ENCODE measurements at places on chromosomes 5 and 9.

DNA sequence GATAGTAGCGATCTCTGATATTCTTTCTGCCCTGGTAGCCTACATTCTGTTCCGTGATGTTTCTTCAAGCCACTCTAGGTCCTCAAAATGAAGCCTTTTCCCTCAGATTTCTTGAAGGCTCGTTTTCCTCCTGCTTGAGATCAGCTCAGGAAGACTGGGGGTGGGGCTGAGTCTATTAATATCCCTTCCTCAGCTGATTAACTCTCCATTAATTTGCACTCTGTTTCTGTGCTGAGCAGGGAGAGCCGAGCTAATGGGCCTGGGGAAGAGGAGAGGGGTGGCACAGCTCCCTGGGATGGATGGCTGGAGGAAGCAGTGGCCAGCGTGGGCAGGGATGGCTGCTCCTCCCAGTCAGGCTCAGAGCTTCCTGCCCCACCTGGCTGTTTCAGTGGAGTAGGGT, 93.3 kb downstream of the PPARGC1B start:
- DNase-seq, result no peak

GRCh38 chr9:36897019-36897418, 137.0 kb downstream of the PAX5 start:
- no peak for DNase-seq

DNA sequence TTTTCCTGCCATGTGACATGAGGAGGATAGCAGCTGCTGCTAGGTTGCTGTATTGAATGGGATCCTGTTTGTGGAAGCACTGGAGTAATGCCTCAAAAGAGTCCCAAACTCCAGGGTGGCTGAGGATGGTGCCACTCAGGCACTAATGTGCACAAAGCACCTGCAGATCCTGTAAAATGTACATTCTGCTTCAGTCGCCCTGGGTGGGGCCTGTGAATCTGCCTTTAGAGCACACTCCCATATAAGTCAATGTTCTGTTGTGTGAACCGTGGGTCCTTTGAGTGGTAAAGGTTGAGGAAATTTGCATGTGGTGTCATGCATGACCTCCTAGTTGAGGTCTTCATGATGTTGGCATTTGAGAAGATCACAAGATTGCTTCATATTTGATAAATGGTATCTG, 31.6 kb upstream of the ANKRD18A start:
- no peak for DNase-seq

- no peak for DNase-seq
Measured at GRCh38 chr5:170353961-170354360, 35.2 kb downstream of the KCNMB1 start.

GRCh38 chr9:112194969-112195431, 19.9 kb upstream of the SUSD1 start:
- no peak for DNase-seq

DNA sequence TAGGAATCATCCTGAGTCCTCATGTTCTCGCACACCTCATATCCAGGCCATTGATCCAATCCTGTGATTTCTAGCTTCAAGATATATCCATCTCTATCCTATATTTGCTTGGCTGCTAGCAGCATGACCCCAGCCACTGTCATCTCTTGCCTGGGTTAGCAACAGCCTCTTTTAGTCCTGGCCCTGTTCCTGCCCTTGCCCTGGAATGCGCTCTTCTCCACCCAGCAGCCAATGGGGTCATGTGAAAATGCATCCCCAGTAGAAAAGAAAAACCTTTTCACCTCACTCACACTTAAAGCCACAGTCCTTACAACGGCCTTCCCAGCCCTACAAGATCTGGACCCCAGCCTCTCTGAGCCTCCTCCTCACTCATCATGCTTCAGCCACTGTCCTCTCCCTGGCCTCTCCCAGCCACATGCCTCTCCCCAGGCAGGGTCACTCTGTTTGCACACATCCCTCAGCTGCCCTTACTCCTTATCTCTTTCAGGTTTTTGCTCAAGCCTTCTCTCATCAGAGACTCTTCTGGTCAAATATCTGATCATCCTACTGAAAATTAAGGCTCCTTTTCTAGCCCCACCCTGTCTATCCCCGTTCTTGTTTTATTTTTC, 34.3 kb upstream of the NR3C1 start:
- DNase-seq, result no peak

Data from anterior cingulate cortex (tissue), 58 donors.